Activated CD4-positive, CD25-positive, alpha-beta regulatory T cell treated with anti-CD3 and anti-CD28 coated beads, Interleukin-2, amount 50 U/mL, for 24 hours (primary cell): ENCODE measurements at places on chromosomes 4 and X.
A peak's percentile ranks its signal among the peaks of the same experiment; 100 is the strongest.

DNA sequence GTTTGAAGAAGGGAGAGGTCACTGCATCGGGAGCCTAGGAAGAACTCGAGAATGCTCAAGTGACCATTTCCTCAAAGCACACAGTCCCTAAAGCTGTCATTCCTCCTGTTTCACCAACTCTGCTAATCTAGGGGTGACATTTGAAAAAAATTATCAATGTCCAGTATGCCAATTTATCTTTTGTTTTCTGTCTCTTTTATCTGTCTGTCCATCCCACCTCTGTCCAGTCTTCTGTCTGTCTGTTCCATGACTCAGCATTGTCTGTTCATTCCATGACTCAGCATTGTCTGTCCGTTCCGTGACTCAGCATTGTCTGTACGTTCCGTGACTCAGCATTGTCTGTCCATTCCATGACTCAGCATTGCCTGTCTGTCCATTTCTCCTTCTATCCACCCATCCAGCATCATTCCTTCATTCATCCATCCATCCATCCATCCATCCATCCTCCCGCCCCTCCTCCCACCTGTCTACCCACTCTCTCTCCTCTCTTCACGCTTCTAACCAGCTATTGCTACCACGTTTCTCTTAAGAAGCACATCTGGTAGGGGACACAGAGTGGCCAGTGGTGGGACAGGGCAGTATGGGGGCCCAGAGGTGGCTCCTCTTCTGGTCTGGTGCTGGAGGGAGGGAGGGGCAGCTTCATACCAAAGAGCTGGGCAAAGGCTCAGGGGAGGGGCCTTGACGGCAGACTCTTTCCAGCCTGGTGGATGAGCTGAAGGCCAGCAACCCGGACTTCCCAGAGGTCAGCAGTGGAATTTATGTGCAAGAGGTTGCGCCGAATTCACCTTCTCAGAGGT is 34.1 kb downstream of the HTRA3 start:
- ATAC-seq, result no peak

- ATAC-seq, result no peak
Measured at GRCh38 chr4:8910822-8911315, 39.2 kb upstream of the HMX1 start.

- no peak for ATAC-seq
Measured at GRCh38 chrX:39841604-39842003, 256.2 kb downstream of the BCOR start.

- ATAC-seq, result no peak
Measured at GRCh38 chrX:39244147-39244546, 442.9 kb downstream of the MID1IP1 start.

GRCh38 chr4:8419222-8420041 is 21.1 kb downstream of the ACOX3 start:
- peak; percentile 97 for ATAC-seq

DNA sequence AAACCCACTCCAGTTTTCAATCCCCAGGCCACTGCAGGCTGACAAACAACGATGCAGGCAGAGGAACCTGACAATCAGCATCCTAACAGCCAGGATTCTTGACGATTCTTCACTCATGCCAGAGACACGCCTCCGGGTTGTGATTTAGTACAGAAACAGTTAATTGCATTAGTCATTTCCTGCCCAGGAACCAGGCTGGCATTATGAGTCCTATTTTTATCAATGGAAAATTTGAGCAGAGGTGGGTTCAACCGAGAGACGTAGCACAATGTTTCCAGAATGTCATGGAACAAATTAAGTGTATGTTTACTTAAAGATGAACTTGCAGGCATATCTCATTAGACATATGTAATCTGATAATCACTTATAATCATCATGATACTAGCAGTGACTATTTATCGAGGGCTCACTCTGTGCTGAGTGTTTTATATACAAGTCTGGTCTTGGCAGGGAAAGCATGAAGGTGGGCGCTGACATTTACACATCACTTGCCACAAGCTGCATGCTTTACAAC is 159.7 kb downstream of the NSUN7 start:
- ATAC-seq, result peak; percentile 90

- ATAC-seq, result no peak
Measured at GRCh38 chr4:11821772-11822430, 393.2 kb upstream of the HS3ST1 start.

DNA sequence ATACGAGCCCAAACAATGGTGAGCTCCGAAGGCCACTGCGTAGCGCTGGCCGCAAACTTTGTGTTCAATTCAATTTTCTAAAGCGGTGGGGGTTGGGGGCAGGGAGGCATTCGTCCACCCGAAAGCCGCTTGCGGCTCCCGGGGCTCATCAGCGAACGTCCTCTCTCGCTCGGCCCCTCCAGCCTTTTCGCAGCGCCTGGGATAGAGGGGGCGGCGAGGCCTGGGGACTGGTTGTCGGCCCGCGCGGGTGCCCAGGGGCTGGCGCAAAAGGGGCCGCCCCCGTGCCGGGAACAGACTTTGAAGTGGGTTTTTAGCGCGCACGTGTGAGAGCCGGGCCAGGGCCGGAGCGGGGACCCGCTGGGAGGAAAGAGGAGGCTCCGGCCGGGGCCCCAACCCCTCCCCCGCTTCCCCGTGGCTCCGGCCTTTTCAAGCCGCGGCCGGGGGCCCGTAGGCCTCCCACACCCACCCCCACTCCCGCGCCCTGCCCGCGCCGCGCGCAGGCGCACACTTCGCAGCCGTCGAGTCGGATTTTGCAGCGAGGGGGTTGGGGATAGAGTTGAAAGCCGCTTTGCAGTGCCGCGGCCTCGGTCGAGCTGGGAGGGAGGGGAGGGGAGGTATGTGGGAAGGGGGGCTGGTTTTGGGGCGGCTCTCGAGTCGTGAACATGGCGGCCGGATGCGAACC is 8.3 kb downstream of the ZIC3 start:
- ATAC-seq, result no peak

- ATAC-seq, result no peak
Measured at GRCh38 chr4:15793506-15794363, 15.6 kb downstream of the CD38 start.

DNA sequence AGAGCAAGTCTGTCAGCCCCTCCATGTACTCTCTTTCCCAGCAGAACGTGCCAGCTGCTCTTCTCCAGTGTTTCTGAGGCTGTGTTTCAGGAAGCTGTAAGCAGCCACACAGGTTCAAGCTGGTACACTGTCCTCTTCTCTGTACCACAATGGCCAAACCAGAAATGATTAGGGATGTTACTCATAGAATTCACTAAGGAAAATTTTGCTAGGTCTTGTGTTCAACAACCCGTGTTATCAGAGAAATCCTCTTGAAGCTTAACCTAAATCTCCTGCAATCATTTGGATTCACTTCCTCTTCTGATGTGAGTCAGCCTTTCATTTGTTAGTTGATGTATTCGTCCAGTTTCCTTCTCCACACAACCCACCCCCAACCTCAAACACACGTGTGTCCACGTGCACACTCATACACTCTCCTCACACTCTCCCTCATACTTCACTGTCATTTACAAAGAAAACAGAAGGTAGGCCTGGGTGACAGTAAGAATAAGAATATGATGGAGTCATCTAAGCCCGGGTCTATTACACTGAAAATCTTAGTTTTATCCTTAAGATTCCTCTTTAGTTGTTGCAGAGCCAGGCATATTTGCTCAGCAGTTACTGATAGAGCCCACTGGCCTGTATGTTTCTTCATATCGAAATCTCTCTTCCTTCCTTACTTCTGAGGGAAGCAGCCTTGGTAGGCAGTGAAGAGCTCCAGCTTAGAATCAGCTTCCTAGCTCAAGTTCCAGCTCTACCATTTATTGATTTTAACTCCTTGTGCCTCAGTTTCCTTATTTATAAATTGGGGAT is 63.4 kb downstream of the DCUN1D4 start:
- peak; percentile 71 for ATAC-seq

- ATAC-seq, result no peak
Measured at GRCh38 chr4:107247738-107248137, 211.6 kb upstream of the DKK2 start.

DNA sequence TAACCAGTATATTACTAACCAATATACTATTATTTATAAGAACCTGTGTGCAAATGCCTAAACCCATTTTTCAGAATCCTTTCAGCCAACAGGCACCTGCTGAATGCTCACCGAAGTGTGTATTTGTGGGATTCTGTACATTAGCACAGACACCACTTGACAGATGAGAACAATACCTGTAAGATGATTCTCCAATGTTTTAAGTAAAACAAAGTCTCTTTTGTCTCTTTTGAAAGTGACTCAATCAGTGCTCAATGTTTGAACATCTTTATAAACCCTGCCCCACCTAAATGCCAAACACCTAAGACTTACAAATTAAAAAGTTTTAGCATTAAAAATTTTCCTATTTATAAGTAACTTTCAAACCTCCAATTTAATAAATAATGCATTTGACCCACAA is 763 bp downstream of the ASB9 start:
- no peak for ATAC-seq

DNA sequence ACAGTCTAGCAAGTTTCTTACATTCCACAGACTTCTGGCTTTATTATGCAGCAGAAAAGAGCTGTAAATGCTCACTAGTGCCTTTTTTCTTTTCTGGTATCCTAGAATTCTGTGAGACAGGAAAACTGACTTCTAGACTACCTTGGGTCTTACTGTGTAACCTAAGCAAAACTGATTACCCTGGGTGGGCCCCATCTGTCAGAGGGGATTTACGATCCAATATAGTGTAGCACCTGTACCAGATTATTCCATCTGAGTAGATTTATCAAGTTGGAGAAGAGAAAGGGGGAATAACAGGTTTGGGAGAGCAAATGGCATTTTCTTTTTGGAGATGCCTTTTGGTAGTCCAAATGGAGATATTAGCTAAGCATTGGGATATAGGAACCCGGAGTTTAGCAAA is 46.7 kb downstream of the FSTL5 start:
- ATAC-seq, result no peak

DNA sequence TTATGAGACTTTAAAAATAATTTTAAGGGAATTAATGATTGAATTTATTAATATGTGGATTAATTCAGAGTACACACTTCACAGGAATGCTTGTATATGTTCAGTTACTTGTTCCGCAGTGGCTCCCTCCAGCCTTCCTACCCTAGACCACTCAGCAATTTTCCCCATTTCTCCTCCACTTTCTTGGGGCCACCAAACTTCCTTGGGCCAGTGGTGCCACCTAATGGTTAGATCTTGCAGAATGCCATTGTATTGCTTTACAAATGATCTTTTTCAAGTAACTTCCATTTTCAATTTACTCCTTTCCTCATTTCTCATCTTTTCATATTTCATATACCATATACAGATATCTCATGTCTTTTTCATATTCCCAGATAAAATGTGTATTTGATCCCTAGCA is 3.6 kb upstream of the RNF175 start:
- ATAC-seq, result no peak

GRCh38 chr4:176988226-176988625 is 195.5 kb upstream of the VEGFC start:
- ATAC-seq, result no peak
